Heart left ventricle (tissue), 16 donors: ENCODE measurements at places on chromosomes 12 and 14.
A peak's percentile ranks its signal among the peaks of the same experiment; 100 is the strongest.

GRCh38 chr14:93346926-93347721, at the start of gene COX8C:
Gene COX8C (plus strand): TSS chr14:93347182. CDS start chr14:93347269, 87 bp downstream.
- no peak for DNase-seq

GRCh38 chr12:121813951-121814350, 10.1 kb downstream of the SETD1B start:
- DNase-seq: no peak

DNA sequence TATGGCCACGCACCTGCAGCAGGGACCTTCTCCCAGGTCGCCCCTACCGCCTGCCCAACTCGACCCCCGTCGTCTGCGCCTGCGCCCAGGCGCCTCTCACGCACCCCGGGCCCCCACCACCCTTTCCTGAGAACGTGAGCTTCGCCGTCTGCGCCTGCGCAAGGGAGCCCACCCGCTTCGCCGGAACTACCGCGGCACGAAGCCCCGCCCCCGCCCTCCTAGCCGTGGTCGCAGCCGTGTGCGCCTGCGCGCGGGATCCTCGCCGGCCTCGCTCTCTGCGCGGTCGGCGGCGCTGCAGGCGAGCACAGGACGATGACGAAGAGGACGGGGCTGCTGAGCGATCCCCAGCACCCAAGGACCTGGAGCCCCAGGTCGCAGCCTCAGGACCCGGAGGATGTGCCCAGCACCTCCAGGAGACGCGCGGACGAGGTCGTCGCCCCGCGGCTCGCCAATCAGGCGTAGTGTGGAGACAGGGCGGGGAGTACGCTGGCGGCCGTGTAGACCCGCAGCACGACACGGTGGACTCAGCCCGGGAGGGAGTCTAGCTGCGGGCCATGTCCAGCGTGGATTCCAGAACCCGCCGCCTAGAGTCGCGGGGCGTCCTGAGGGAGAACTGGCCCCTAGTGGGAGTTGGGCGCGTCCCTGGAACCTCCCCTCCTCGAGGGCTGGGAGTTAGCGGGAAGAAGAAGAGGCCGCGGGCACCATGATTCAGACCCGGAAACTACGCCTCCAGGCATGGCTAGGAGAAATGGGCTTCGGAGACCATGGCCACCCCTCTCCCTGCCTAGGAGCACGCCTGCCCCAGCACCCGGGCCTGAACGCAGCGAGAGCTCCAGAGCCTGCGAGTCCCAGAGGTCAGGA, 1120.8 kb upstream of the TMEM132C start:
- DNase-seq: peak; percentile 72

DNA sequence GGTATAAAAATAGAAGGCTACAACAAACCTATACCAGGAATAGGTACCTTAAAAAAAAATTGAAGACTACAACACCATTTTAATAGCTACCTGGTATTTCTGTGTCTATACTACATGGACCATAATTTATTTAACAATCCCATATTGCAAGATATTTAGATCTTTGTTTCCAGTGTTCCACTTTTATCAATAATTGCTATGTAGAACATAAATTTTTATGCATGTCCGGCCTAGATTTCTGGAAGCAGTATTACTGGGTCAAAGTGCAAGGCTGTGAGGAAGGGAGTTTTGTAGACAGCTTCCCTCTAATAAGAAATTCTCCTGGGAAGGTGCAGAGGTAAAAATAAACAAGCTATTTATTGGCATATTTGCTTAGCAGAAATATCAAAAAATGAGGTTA, 4.1 kb upstream of the DCAF11 start:
- no peak for DNase-seq

DNA sequence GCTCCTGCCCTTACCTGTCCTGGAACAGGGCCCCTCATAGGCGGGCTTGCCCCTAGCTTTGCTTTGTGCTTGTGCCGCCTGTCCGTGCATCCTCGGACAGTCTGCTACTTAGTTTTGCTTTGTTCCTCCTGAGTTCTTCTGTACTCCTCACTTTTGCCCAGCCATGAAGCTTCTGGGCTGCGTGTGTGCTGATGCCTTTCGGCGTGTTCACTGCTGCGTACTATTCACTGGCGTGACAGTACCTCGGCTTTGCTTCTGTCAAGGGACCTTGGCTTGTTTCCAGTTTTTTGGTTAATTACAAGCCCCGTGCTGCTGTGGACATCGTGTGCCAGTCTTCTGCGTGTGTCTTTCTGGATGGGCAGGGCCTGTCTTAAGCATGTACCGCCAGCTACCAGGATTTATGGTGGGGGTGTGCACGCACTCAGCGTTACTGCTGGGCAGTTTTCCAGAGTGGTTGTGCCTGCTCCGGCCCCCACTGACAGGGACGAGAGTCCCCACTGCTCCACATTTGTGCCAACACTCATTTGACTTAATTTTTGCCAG, 2.5 kb downstream of the PACS2 start:
- DNase-seq: no peak

DNA sequence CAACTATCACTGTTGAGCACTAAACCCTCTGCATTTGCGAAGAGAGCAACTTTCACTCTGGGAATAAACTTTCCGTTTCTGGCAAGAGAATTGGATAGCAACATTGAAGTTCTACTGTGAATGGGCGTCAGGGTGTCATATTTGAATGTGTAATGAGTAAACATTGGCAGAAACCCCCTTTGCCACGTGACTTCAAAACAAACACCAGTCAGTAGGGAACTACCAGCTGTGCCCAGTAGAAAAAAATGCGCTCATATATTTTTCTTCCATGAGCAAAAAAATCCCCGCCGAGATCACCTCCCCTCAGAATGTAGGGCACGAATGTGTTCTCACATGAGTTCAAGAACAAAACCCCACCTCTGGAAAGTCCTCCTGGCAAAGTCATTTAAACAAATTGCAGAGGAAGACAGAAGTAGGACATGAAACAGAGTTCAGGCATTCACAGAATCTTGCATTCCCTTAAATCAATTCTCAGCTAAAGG, 80.6 kb downstream of the BTG1 start:
- no peak for DNase-seq

- no peak for DNase-seq
Observed at GRCh38 chr14:72743626-72744025, 150.3 kb downstream of the DPF3 start.

- DNase-seq: no peak
Observed at GRCh38 chr12:104577581-104577981, 120.8 kb downstream of the CHST11 start.

DNA sequence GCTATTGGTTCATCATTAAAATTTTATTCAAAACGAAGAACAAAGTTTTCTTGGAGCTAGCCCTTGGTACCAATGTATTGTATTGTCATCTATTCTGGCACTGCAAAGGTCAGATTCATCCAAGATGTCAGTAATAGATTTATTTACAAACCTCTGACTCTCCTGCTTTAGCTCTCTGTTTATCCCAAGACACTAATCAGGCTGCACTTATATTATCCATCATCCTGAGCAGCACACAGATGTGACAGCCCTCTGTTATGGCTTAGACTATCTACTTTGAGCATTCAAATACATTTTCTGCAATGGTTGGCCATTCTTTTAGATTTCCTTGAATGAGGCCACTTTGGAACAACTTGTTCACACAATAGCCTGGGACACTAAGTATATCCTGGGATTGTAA, 5.0 kb upstream of the PTPRR start:
- no peak for DNase-seq

DNA sequence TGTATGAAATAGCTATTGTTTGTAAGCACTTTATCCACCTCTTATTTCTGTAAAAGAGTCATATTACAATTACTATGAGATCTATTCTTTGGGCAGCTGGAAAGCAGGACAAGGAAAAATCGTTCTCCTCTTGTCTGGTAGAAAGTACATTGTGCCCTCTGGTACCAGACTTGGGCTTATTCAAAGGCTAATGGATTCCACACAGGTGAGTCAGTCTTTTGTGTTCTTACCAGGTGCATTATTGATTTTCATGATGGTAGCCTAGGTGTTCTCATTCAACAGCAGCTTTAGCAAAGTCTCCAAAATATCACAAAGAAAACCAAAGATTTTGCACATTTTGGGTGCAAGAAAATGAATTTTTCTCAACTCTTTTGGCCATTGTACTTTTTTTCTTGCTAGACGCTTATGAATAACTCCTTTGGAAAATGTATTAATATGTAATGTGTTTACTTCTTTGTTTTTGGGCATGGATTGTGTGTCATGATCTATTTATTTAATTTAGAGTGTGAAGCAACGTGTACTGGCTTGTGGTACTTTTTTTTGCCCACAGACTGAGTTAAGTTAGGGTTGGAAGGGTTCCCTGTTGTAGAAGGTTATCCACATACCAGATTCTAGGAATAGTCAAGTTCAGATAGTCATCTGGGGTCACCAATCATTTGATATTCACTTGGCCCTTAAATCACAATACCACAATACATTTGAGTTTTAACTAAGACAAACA, 26.2 kb downstream of the MNAT1 start:
- no peak for DNase-seq

DNA sequence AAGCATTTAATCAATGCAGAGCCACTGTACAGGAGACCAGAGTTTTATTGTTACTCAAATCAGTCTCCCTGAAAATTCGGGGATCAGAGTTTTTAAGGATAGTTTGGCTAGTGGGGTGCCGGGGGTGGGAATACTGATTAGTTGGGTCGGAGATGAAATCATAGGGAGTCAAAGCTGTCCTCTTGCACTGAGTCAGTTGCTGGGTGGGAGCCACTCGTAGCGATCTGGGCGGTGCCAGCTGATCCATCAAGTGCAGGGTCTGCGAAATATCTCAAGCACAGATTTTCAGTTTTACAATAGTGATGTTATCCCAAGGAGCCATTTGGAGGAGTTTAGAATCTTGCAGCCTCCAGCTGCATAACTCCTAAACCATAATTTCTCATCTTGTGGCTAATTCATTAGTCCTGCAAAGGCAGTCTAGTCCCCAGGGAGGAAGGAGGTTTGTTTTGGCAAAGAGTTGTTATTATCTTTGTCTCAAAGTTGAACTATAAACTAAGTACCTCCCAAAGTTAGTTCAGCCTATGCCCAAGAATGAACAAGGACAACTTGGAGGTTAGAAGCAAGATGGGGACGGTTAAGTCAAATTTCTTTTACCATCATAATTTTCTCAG, 169.4 kb upstream of the PLEKHG7 start:
- peak; percentile 29 for DNase-seq

DNA sequence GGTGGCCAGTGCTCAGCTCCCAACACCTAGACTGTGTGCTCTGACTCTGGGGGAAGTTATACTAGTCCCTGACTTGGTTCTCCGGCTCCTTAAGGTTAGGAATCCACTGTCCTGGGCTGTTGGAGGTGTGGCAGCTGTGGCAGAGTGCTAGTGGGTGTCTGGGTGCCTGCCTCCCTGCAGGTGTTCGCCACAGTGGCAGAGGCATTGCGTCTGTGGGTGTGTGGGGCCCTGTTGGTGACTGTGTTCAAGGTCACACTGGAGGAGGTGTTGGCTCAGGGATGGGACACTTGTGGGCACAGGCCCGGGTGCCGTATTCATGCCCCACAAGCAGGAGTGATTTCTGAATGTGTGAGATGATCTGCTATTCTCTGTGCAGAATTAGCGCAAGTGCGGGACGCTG, 467.4 kb downstream of the TMEM121 start:
- no peak for DNase-seq

DNA sequence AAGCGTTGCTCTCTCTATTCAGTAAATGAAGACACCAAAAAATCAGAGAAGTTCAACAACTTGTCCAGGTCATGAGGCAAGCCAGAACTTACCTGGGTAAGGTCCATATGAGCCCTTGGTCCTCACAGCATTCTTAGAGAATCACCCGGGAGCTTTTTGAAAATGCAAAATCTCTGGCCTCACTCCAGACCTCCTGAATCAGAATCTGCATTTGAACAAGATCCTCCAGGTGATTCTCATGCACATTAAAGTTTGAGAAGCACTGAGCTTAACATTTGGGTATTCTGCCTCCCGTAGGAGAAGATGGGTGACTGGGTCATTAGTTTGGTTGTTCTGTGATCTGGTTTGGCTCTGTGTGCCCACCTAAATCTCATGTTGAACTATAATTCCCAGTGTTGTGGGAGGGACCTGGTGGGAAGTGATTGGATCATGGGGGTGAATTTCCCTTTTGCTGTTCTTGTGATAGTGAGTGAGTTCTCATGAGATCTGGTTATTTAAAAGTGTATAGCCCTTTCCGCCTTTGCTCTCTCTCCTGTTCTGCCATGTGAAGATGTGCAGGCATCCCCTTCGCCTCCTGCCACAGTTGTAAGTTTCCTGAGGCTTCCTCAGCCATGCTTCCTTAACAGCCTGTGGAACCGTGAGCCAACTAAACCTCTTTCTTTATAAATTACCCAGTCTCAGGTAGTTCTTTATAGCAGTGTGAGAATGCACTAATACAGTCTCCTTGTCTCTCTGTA, 221.2 kb downstream of the RAD51B start:
- no peak for DNase-seq

- DNase-seq: no peak
Observed at GRCh38 chr14:78673845-78674244, 503.7 kb downstream of the NRXN3 start.

DNA sequence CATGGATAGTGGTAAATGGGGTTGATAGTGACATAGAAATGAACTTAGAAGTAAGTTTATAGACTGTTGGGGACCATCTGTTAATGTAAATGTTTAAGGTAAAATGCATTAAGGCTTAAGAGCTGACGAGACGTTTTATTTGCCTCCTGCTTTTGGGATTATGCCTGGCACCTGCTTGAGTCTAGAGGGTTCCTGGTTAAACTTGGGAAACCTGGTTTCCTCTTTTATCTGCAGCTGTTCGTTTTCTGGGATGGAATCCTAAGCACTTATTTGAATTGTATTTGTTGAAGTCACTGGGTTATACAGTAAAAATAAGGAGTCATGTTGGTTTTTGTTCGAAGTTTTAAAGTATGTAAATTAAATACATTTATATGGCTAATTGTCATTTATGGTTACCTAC, 914.7 kb downstream of the NRXN3 start:
- no peak for DNase-seq
